ENCODE measurements at places on chromosomes 3 and 15.

DNA sequence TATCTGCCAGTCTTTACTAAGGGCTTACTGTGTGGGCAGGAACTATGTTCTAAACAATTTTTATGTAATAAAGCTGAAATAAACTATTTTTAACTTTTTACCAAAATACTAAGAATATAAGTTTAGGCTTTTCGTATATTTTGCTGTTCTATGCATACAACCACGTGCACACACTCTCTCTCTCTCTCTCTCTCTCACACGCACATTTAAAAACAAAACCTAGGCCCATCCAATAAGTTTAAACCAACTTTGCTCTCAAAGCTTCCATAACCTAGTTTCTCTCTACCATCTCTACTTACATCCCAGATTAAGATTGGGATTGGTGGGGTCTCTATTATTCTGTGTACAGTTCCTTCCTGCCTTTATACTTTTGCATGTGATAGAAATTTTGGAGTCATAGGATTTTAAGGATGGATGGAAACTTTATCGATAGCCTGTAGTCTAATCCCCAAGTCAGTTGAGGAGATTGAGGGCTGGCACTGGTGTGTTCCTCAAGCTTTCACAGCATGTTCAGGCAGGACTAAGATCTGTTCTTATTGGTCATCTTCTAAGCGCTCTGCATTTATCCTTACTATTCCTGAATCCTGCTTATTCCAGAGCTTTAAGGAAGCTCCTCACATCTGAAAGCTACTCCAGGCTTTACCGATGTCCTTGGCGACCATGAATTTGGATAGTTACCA, 1.8 kb downstream of the GPR171 start:
- no peak for DNase-seq

DNA sequence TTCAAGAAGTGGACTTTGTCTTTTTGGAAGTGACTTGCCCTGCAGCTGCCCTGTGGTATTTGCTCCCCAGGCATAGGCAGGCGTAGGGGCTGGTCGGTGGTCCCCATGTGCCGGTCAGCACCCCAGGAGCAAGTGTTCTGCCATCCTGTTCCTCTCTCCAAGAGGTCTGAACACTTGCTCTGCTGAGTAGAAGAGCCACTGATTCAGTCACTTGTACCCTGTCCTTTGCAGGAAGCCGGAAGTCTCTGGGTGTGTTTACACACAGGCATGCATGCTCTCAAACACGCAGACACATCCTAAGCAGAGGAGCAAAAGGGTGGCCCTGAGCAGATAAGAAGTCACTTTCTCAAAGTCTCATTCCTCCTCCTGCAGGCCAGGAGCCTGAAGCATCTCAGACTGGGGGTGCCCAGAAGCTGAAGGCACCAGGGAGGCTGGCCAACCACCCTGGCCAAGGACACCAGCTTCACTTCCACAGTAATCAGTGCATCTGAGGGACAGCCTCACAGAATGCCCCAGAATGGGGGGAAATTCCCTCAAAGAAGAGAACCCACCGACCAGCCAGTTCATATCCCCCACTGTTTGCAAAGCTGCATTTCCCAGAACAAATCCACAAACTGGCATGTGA, 88.7 kb upstream of the POMGNT2 start:
- no peak for DNase-seq

- DNase-seq = no peak
Measured at GRCh38 chr3:155491696-155492095, 198.2 kb upstream of the STRIT1 start.

DNA sequence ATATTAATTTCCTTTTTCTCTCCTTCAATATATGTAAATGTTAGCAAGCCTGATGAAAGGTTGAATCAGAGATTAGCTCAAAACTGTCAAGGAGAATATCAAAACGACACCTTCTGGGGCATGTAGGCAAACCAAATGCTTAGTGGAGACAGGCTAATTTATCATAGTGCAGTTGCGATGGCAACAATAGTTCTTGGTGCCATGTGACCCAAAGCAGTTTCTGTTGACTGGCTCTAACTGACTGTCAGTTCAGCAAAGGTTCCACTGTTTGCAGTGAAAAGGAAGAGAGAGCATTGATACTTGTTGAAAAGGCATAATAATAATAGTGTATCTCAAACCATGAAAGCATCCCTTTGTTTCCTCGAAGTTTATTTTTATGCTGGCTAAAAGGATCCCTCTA, 513.9 kb downstream of the NLGN1 start:
- no peak for DNase-seq

DNA sequence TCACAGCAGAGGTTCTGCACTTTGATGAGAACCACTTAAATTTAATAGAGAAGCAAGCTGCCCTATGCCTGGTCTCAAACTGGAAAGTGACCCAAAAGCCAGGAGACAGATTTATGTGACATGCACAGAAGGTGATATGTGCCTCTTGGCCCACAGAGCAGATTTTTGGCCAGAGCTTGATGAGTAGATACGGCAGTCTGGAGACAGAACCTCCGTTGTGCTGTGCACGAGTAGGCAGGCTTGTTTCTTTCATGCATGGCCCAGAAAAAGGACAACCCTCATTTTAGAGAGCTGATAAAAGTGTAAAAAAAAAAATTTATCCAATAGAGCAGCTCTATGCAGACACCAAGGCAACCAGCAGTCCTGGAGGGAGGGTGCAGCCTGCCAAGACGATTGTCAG, 423.1 kb downstream of the CNTN6 start:
- no peak for DNase-seq

DNA sequence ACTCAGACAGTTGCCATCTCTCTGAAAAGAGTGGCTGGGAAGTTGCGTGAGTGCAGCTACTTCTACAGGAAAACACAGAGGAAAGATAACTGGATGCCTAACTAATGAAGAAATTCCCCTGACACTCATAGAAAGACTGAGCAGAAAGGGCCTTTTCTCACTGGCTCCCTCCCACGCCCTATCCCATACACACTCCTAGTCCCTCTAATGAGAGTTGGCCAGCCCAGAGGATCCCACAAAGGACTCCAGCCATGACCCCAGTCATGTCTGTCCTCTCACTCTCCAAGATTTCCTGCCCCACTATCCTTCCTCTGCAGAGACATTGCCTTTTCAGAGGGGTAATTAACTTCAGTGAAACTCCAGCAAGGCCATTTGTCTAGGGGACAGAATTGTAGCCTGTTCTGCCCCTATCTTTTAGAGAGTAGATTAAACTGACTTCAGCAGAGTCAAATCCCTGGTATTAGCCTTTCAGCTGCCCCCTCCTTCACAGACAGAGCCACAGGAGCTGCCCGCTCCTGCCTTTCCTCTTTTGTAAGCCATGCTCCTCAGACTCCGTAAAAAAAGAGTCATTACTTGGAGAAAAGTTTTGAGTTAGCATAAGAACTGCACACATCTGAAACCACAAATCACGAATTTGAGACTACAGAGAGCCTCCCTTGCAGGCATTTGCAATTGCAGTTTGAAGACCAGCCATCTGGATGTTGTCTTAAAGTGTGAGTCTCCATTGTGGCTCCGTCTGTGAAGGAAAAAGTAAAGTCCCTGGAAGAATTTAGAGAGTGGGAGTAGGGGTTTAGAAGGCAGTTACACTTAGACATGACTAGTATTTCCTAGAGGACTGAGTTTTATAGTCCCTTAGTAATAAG, 129.1 kb upstream of the SEMA6D start:
- DNase-seq = no peak

- DNase-seq = no peak
Measured at GRCh38 chr3:123123716-123124616, 57.1 kb downstream of the PDIA5 start.

GRCh38 chr3:35498506-35499210, 140.7 kb upstream of the ARPP21 start:
- DNase-seq = no peak

GRCh38 chr15:81376231-81376630, 2.2 kb upstream of the TMC3 start:
- DNase-seq = no peak

DNA sequence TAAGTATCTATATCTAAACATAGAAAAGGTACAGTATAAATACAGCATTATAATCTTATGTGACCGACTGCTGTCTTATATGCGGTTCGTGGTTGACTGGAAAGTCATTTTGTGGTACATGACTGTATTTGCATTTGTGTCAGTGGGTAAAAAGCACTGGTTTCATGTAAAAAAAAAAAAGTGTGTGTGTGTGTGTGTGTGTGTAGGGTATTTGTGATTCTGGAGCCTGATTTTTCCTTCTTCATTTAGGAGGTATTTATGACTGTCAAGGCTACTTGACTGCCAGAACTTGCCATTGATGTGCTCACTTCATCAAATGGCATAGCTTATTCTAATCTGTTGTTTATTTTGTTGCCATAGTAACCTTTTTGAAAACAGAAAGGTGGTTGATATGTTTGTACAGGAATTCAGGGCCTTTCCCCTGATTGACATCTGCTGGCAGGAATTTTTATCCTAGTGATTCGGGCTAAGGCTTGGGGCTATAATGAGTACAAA, 63.2 kb downstream of the AKAP13 start:
- DNase-seq = no peak

GRCh38 chr3:134317106-134317947, 56.9 kb downstream of the AMOTL2 start:
- DNase-seq = no peak

DNA sequence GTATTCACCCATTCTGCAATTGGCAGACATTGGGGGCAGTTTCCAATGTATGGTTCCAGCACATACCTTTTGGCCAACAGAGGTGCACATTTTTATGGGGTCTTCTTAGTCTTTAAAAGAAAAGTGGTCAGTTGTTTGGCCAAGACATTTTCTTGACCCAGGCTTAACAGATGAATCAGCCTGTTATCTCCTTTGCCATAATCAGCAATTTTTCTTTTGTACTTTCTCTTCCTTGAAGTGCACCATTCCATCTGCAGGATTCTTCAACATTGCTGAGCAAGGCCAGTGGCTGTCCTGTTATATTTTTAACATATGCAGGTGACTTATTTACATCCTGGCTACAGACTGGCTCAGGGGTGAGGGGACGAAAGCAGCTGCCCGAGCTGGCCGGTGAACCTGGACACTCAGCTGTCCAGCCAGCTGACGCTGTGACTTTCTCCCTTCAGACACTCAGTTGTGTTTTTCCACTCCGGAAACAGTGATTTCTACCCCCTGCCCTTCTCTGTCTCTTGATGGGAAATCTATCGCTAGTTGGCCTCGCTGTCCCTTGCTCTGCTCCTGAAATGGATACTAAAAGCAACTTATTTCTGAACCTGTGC, 96.5 kb upstream of the TNFAIP8L3 start:
- DNase-seq = no peak

DNA sequence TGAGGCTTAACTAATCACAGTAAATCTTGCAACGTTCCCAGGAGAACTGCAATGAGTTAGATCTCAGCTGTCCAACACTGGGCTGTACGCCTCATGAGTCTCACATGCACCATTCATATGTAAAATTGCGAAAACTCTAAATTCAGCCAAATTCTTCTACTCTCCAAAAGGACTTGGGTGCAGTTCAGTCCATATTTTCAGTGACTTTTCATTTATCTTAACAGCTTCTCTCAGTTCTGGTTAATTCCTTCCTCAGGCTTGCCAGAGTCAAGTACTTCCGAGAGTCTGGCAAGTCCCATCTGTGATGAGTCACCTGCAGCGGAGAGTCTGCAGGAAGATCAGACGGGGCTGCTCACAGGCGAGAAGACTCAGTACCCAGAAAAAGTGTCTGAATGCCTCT, 11.5 kb downstream of the CCDC80 start:
- no peak for DNase-seq

DNA sequence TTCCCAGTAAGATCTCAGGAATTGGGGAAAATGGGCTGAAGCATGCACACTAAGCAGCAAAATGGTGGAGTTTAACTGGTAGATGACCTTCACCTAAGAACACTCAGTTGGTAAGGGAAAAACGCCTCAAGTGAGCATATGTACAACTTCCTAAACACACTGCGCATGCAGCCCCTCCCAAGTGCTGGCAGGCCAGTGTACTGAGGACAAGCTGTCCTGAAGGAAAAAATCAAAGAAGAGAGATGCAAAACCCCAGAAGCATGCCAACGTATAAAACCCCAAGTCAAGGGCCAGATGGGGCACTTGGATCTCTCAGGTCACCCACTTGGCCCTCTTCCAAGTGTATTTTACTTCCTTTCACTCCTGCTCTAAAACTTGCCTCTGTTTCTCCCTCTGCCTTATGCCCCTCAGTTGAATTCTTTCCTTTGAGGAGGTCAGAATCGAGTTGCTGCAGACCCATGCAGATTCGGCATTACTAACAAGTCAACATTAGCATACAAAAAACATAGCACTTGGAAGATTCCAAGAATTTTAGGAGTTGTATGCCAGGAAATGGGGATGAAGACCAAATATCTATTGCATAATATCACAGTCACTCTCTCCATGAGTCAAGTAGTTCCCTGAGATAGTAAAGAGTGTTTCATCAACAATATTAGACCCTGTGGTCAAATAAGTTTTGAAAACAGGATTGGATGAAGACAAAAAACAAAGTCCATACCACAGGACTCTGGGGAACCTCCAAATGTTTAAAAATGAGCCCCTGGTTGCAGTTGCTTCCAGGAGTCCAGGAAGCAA, 10.8 kb upstream of the FYCO1 start:
- DNase-seq = no peak

GRCh38 chr3:61250784-61251173, 473 bp downstream of the FHIT start:
- DNase-seq = no peak

- no peak for DNase-seq
Measured at GRCh38 chr3:73491287-73491662, 133.5 kb downstream of the PDZRN3 start.

- DNase-seq = no peak
Measured at GRCh38 chr3:36257158-36257852, 123.0 kb upstream of the STAC start.

DNA sequence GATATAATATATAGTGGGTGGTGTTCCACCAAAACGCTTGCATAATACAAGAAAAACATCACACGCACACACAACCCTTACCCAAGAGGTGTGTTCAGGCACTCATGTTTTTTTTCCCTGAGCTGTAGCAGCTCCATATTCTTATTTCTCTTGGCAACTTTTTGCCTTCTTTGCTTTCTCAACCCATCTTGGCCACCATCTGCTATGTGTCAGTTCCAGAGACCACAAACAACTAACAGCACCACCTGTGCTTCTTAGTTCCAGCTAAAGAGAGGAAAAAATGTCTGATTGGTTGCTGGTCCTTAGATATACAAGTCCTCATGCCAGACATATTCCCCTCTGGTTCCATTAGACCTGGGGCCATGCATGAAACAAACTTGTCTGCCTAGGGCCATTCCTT, 11.9 kb downstream of the ACTC1 start:
- no peak for DNase-seq

DNA sequence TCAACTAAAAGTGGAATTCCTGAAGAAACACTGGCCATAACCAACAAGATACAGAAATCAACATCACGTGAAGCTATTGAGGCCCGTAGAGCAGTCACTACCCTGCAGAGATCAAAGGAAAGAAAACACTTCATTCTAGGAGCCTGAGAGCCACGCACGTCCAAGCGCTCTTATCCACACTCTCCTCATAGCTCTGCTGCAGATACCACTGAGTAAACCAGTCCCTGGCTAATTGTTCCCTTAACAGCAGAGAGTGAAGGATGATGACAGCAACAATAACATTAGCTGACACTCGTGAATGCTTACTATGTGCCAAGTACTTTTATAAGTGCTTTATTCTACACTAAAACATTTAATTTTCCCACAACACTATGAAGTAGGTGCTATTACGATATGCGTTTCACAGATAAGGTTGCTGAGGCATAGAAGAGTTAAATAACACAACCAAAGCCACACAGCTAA, 271.0 kb upstream of the GADL1 start:
- DNase-seq = no peak
